ENCODE measurements at places on chromosomes 1 and 21. TPM values are rescaled to one million over a fixed set of nuclear protein-coding genes. Genes with fewer than 3 reads are reported as not detected.

DNA sequence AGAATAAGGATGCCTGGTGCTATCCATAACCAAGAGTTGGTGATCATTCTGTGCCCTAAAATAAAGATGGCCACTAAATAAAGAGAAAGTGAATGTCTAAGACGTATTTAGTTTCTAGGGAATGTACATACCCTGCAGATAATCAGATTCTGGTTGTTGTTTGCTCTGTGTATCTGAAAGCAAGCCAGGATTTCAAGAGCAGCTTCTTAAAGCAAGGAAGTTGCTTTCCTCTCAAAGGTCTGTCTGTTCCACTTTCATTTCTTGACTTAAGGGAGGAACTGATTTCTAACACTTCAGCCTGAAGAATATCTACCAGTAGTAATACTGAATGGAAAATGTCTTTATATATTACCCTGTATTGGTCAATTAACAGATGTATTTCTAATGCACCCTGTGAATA, 88.8 kb downstream of the KIF1B start:
- no peak for DNase-seq

GRCh38 chr1:33211972-33212371, 30.1 kb upstream of the TRIM62 start:
- DNase-seq = no peak

DNA sequence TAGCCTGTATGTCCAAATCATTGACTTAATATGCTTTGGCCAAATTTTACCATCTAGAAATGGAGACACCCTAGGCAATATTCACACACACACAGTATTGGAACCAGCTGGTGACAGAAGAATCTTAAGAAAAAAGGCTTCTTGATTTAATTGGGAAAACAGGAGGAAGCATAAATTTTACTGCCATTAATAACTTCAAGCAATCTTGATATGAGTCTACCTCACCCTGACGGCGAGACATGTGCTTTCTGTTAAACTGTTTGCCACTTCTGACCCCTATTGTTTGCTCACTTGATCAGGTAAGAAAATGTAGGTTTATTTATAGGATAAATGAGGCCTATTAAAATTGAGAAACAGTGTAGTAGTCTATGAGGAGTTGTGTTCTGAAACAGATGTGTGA, 73.2 kb downstream of the KIFAP3 start:
- DNase-seq = no peak

COL24A1 gene
- total RNA-seq = 0.38 TPM

MMP23B gene
- total RNA-seq = 78.5 TPM

ELF3 gene
- 0.48 TPM for total RNA-seq

- no peak for DNase-seq
Observed at GRCh38 chr1:238060061-238060460, 169.3 kb upstream of the ZP4 start.

DNA sequence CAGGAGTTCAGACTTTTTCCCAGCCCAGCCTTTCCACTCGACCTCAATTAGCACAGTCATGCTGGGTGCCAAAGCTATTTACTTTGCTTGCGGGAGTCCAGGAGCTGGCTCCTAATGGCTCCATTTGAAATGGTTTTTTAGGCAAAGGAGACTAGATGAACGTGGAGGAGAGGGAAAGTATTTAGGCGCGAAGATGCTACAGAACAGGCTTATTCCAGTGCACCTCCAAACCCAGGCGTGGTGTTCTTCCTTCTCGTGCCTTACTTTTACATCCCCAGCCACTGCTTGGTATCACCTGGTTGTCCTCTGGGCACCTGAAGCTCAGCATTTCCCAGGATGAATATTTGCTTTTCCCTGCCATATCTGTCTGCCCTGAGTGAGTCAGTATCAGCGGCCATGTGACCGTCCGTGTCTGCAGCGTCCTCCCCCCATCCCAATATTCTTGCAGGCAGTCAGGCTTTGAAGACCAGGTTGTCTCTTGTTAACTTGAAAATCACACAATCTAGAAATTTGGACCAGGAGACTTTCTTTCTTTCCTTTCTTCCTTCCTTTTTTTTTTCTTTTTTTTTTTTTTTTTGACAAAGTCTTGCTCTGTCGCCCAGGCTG, 198.5 kb downstream of the DYRK1A start:
- no peak for DNase-seq

- no peak for DNase-seq
Observed at GRCh38 chr1:107264007-107264406, 123.2 kb downstream of the NTNG1 start.

GRCh38 chr1:169207797-169208520, 101.5 kb downstream of the ATP1B1 start:
- DNase-seq = no peak

GRCh38 chr1:100719490-100719889, at the start of gene VCAM1:
Gene VCAM1, plus strand, starts transcription at chr1:100719742. Its CDS starts 119 bp downstream, at chr1:100719861.
- no peak for DNase-seq

DNA sequence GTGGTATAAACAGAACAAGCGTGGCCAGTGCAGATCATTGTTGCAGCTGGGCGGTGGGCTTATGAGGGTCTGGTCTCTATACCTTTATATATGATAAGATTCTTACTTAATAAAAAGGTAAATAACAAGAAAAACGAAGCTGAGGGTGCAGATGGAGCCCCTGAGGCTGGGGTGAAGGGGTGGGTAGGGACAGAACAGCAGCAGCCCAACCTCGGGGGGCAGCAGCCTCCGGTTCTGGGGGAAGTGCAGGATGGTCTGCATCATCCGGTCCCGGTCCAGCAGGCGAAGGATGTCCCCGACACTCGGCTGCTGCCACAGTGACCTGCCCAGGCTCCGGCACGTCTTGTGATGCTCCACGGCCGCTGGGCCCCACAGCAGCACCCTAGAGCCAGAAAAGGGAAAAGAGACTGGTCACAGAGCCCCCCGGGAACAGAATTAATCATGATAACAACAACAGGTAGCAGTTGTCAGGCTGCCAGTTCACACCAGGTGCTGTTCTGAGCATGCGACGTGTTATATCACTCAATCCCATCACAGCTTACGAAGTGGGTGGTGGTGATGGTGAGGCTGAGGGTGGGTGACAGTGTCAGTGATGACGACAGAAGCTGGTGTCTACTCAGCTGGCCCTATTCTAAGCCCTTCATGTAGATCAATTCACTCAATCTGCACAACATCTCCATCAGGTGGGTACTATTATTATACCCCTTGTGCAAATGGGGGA, 35.5 kb downstream of the MRAP start:
- no peak for DNase-seq

Measured in posterior vena cava (tissue), 2 donors.